Stomach (tissue), 19 donors: ENCODE measurements at places on chromosomes 11 and 22. TPM values are rescaled to one million over a fixed set of nuclear protein-coding genes. Genes with fewer than 3 reads are reported as not detected.
A peak's percentile ranks its signal among the peaks of the same experiment; 100 is the strongest.

The CATSPERZ gene
- 0.18 TPM for polyA plus RNA-seq

The ARCN1 gene
- 50.7 TPM for polyA plus RNA-seq

The RFPL1 gene
- not detected for polyA plus RNA-seq

The SLC25A17 gene
- polyA plus RNA-seq: 10.7 TPM

The SERHL2 gene
- polyA plus RNA-seq: 4.3 TPM

The KRTAP5-1 gene
- not detected for polyA plus RNA-seq

The SYT7 gene
- 1.5 TPM for polyA plus RNA-seq

The RPS25 gene
- polyA plus RNA-seq: 2,403 TPM

The P2RX6 gene
- 0.10 TPM for polyA plus RNA-seq

The JAM3 gene
- 4.0 TPM for polyA plus RNA-seq

DNA sequence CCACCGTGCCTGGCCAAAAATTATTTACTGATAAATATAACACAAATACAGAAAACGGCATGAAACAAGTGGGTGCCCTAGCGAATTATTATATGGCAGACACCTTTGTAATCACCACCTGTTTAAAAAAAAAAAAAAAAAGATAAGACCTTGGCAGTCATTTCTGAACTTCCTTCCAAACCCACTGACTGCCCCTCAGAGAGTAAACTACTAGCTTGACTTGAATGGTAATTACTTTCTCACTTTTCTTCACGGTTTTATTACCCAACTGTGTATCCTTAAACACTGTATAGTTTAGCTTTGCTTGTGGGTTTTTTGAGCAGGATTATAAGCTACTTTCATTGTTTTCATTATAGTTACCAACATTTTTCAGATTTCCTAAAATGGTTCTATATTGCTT lies 23.7 kb downstream of the SFI1 start:
- H3K4me3 ChIP-seq: no peak overlapping the region
- peaks cover 19% of the 10 kb centered on the region for H3K36me3 ChIP-seq
- no peaks in the 10 kb centered on the region for H3K27me3 ChIP-seq
- H3K4me1 ChIP-seq: no peaks in the 10 kb centered on the region
- H3K27ac ChIP-seq: no peak overlapping the region

DNA sequence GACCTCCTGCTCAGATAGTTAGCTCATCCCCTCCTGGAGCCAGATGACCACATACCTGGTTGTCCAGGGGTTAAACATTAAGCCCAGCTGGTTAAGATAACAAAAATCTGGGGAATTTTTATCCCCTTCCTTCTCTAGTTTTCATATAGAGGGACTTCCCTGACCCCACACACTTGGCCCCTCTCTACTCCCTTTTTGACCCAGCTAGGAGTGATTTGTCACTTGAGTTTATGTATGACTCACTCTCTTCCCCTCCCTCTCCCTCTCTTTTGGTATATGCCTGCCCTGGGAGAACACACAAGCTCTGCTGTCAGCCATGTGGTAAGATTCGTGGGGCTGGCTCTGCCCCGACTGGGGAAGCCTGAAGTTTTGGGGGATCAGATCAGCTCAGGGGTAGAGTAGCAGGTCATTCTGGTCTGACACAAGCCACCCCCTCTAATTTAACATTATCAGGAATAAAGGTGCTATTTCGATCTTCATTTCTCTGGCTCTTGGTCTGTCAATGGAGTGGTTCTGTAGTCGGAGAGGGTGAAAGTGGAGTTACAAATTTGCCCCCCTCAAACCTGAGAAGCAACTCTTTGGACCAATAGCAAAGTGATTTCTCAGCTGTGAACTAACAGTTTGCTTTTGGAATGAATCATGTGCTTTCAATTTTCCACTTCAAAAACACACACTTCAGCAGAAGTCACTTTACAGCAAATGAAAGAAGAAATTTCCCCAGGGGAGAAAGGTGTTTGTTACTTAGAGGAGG lies 415.3 kb upstream of the CADM1 start:
- H3K4me1 ChIP-seq: peaks cover 9% of the 10 kb centered on the region
- no peak overlapping the region for H3K4me3 ChIP-seq
- DNase-seq: no peak
- H3K27me3 ChIP-seq: no peaks in the 10 kb centered on the region
- H3K36me3 ChIP-seq: no peaks in the 10 kb centered on the region

- H3K36me3 ChIP-seq: no peaks in the 10 kb centered on the region
- H3K4me1 ChIP-seq: no peaks in the 10 kb centered on the region
- DNase-seq: no peak
- H3K4me3 ChIP-seq: no peak overlapping the region
- H3K27me3 ChIP-seq: no peaks in the 10 kb centered on the region
- no peak overlapping the region for H3K27ac ChIP-seq
Measured at GRCh38 chr11:112828421-112828820, 132.8 kb upstream of the NCAM1 start.

DNA sequence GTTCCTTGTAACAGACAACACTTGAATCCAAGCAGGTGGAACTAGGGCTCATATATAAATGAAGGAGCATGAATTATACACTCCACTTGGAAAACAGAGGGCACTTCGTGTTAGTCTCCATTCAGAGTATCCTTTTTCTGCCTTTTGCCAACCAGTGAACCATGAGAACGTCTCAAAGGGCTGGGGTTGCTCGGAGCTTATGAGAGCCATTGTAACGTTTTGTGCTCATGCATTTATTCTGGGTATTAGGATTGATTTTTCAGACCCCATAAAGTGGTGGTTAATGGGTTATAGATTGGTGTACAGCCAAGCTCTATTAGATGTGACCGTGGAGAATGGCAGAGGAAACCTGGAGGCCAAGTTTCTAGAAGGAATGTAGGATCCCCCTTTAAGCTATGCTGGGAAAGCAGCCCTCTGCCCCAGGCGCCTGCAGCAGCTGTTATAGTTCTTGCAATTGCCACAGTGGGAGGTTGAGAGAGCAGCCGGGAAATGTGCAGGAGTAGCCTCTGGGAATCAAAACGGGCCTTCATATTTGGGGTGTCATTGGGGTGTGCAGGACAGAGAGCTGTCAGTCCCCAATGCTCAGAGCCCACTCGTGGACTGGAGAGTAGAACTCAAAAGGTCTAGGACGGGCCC lies 54.6 kb upstream of the ASPHD2 start:
- DNase-seq: no peak
- no peak overlapping the region for H3K27ac ChIP-seq
- peaks cover 3% of the 10 kb centered on the region for H3K4me1 ChIP-seq
- no peak overlapping the region for H3K4me3 ChIP-seq
- H3K27me3 ChIP-seq: peaks cover 18% of the 10 kb centered on the region

DNA sequence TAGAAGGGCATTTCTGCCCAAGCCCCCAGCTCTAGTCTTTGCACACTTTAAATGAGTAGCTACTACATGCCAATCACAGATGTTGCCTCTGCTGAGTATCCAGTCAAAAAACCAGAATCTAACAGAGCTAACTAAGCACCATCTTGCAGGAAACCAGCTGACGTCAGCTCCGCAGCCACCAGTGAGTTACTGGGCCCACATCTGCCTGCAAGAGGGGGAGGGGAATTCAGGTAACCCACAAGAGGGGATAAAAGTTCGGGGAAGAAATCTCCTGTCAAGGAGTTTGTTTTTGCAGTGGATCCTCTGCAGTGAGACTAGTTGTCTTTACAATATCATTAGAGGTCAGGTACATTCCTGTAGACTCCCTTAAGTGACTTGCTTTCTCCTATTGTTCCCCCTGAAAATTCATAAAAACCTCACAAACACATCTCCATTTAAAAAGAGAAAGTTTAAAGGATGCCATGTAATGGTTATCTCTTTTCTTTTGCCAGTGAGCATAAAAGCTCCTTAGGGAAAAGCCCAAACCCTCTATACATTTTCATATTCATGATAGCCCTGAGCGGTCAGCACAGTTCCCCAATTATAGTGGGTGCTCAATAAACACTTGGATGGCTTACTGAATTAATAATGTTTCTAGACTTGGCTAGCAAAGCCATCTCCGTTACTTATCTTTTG lies 9.3 kb downstream of the CD44 start:
- H3K27me3 ChIP-seq: no peaks in the 10 kb centered on the region
- H3K36me3 ChIP-seq: no peaks in the 10 kb centered on the region
- H3K4me3 ChIP-seq: no peak overlapping the region
- DNase-seq: no peak
- no peak overlapping the region for H3K27ac ChIP-seq

DNA sequence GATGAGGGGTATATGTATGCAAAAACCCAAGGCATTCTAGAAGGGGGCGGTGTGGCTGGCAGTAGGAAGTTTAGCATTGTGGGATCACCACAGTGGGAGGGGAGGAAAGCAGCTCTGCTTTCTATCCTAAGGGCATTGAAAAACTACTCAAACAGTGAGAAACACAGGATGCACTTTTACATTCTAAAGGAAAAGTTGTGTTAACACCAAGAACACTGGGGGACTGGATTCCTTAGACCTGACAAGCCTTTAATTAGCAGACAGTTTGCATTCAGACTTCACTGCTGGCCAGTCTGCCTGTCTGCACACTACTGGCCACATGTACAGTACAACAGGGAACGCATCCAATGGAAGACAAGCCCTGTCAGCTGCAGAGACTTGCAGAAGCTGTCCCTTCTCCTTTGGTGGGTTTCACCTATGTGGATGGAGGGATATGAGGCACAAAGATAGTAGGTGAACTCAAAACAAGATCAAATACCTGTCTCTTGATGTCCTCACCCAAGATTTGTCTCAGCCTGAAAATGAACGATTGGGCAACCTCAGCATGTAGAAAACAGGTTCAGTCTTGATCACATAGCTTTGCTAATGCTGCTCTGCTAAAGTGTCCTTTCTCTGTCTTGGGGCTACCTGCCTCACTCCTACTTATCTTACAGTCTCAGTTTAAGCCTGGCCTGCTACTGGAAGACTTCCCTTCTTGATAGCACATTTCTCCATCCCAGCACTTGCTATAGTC lies 64.8 kb downstream of the TENM4 start:
- H3K27me3 ChIP-seq: no peaks in the 10 kb centered on the region
- H3K27ac ChIP-seq: no peak overlapping the region
- DNase-seq: no peak
- no peaks in the 10 kb centered on the region for H3K4me1 ChIP-seq
- no peaks in the 10 kb centered on the region for H3K36me3 ChIP-seq
- H3K4me3 ChIP-seq: no peak overlapping the region

DNA sequence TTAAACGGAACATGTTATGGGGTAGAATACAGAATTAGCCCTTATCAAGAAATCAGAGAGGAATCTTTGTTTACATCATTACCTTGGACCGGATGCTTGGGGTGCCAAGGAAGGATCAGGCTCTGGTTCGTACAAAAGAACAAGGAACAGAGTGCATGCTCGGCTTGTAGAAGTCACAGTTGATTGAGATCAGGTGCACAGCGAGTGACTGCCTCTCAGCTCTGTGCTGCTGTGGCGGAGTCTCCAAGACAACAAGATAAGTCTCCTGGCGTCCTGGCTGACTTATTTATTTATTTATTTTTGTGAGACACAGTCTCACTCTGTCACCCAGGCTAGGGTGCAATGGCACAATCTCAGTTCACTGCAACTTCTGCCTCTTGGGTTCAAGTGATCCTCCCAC lies 31.8 kb downstream of the GLB1L2 start:
- peaks cover 19% of the 10 kb centered on the region for H3K27me3 ChIP-seq
- no peak overlapping the region for H3K4me3 ChIP-seq
- H3K27ac ChIP-seq: no peak overlapping the region
- peaks cover 6% of the 10 kb centered on the region for H3K4me1 ChIP-seq

DNA sequence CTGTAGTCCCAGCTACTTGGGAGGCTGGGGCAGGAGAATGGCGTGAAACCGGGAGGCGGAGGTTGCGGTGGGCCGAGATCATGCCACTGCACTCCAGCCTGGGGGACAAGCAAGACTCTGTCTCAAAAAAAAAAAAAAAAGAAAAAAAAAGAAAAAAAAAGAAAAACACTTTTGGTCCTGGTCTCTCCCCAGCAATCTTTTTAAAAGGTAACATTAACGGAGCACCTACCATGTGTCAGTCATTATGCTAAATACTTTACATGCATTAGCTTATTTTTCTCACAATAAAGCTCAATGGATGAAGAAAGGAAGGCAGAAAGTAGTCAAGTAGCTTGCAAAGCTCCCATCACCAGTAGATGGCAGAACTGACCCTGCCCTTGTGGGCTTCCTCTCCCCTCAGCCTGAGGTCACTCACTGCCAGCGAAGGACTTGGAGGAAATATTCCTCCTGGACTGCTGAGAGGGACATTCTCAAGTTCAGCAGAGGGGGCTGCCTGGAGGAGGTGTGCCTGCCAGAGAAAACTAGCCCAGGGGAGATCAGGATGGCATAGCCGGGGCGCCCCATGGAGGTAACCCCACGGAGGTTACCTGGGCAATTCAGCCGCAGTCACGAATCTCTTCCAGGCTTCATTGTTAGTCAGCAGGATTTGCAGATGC lies 15.5 kb downstream of the APOL3 start:
- no peak overlapping the region for H3K27ac ChIP-seq
- no peaks in the 10 kb centered on the region for H3K27me3 ChIP-seq
- H3K4me3 ChIP-seq: no peak overlapping the region
- peak; percentile 88 for DNase-seq
- H3K4me1 ChIP-seq: peaks cover 3% of the 10 kb centered on the region

- H3K36me3 ChIP-seq: no peaks in the 10 kb centered on the region
- H3K27ac ChIP-seq: no peak overlapping the region
- no peaks in the 10 kb centered on the region for H3K4me1 ChIP-seq
- DNase-seq: no peak
- no peaks in the 10 kb centered on the region for H3K27me3 ChIP-seq
- no peak overlapping the region for H3K4me3 ChIP-seq
Measured at GRCh38 chr11:80916173-80916798, 1475.5 kb upstream of the TENM4 start.

GRCh38 chr22:31829505-31829904 lies 75.7 kb downstream of the DEPDC5 start:
- no peak overlapping the region for H3K4me3 ChIP-seq
- H3K4me1 ChIP-seq: peaks cover 20% of the 10 kb centered on the region
- peaks cover 67% of the 10 kb centered on the region for H3K36me3 ChIP-seq
- H3K27me3 ChIP-seq: no peaks in the 10 kb centered on the region
- DNase-seq: no peak
- H3K27ac ChIP-seq: no peak overlapping the region

DNA sequence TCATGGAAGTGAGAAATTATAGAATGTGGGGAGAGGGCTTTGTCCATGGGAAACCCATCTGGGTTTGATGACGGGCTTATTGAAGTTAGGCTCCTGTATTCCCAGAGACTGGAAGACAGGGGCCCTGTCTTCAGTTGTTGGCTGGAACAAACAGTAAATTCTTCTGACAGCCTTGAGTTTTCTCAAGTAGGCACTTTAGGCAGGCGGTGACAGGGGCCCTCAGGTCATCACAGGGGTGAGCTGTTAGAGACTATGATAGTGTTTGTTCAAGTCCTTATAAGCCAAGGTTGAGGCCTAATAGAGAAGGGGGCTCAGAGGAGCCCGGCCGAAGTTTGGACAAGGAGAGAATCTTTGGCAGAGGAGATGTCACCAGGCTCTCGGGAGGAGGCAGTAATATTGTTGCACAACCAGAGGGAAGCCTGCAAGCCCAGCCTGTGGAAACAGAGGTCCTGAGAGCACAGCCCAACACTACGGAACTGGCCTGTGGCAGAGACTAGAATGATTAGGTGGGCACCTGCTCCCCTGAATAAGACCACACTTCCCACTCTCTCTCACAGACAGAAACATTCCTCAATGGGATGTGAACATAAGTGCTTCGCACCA lies 20.2 kb upstream of the IL17RA start:
- H3K27me3 ChIP-seq: no peaks in the 10 kb centered on the region
- DNase-seq: no peak
- peak overlapping the region; percentile 79 for H3K27ac ChIP-seq
- H3K4me3 ChIP-seq: no peak overlapping the region
- no peaks in the 10 kb centered on the region for H3K36me3 ChIP-seq
